ENCODE measurements at places on chromosomes 1 and 21.

GRCh38 chr1:3711381-3711779, 40.9 kb upstream of the CCDC27 start:
- DNase-seq: no peak

DNA sequence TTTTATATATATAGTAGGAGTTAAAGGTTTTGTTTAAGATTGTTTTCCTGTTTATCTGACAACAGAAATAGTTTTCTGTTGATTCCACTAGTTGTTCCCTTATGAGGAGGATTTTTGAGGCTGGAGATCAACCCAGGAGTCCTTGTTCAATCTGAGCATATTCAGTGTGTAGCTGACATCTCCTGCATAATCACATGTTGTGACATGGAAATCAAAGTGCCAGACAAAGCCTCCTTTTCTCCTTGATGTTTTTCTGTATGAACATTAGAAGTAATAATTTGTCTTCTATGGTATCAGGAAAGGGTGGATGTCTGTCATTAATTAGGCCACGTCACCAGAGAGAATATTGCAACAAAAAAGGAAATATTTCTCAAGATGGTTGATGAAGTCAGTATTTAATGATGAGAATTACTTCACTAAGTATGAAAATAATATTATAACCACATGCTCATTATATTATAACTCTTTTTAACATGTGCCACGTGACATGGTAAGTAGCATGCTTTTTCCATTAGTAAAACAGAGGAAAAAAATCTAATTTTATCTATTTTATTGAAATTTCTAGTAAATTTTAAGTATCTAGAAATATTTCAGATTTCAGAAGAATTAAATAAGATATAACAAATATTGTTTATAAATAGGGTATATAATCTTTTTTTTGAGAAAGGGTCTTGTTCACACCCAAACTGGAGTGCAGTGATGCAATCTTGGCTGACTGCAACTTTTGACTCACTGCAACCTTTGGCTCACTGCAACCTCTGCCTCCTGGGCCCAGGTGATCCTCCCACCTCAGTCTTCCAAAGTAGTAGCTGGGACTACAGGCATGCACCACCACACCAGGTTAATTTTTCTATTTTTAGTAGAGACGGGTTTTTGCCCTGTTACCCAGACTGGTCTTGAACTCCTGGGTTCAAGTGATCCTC, 223.5 kb downstream of the HMCN1 start:
- peak; percentile 26 for DNase-seq

GRCh38 chr1:181090641-181091126, 2.2 kb downstream of the IER5 start:
- DNase-seq: no peak

DNA sequence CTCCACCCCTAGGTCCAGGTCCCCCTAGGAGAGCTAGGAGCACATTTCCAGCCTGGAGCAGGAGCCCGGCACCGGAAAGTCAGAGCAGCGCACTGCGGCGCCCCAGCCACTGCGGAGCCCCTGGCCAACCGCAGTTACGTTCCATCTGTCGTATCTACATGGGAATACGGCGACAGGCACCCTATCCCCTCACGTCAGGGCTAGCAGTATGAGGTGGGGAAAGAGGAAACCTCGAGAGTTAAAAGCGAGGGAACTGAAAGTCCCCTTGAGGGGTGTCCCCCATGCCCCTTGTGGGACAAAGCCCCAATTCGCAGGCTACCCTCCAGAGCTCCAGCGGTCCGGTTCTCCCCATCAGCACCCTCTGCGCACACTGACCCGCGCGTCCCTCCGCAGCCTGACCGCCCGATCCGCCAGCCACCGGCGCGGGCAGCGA, 995 bp downstream of the COLGALT2 start:
- peak; percentile 58 for DNase-seq

DNA sequence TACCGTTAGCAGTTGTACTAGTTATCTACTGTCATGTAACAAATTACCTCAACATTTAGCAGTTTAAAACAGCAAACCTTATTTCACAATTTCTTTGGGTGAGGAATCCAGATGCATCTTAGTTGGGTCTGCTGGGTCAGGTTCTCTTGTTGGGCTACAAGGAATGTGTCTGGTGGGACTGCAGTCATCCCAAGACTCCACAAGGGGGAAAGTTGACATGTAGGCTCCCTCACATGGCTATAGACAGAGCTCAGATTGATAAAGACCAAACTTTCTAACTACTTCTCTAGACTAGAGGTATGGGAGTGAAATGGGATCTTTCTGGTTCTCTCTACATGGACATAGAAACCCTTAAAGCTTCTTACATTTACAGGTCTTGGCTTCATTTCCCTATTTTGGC, 160.9 kb downstream of the UCK2 start:
- no peak for DNase-seq

DNA sequence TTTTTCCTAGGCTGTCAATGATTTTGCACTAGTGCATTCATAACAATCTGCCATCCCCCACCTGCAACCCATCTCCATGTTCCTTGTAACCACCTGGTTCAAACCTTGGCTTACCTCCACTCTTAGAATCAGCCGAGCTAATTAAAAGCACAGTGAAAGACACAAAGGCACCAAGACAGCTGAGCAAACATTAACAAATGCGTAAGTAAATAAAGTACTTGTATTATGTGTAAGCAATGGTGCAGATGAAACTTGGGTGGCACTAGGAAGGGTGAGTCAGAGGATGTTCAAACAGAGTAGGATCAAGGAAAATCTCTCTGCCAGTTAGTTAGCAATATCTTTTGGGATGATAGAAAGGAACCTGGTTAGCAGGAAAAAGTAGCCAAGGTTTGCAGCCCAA, 5.1 kb upstream of the FOXJ3 start:
- no peak for DNase-seq

GRCh38 chr1:210587566-210587965, 258.9 kb downstream of the HHAT start:
- peak; percentile 28 for DNase-seq

GRCh38 chr1:170703591-170703990, 39.7 kb downstream of the PRRX1 start:
- no peak for DNase-seq

DNA sequence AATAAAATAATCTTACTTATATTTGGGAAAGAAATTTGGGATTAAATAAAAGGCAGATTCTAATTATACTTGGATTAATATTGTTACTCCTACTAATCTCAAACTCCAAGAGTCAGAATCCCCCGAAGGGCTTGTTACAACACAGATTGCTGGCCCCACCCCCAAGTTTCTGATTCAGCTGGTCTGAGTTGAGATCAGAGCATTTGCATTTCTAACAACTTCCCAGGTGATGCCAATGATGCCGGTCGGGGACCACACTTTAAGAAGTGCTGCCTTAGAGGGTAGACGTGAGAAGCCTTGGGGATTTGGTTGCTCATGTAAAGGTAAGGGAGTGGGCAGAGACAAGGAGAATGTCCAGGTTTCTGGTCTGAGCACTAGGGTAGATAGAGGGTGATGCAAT, 47.2 kb downstream of the FMN2 start:
- DNase-seq: no peak

- DNase-seq: no peak
These were observed 22.9 kb downstream of the SYT14 start for GRCh38 chr1:209960926-209961325.

- no peak for DNase-seq
These were observed 144.7 kb downstream of the PRDM16 start for GRCh38 chr1:3213730-3214129.

DNA sequence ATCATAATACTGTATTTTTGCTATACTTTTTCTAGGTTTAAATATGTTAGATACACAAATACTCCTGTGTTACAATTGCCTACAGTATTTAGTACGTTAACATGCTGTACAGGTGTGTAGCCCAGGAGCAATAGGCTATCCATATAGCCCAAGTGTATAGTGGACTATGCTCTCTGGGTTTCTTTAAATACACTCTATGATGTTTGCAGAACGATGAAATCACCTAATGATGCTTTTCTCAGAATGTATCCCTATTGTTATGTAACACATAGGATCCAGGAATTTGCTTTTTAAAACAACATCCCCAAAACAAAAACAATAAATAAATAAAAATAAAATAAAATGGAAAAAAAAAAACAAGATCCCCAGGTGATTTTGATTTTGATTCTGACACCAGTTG, 18.1 kb upstream of the RBM15 start:
- DNase-seq: no peak

DNA sequence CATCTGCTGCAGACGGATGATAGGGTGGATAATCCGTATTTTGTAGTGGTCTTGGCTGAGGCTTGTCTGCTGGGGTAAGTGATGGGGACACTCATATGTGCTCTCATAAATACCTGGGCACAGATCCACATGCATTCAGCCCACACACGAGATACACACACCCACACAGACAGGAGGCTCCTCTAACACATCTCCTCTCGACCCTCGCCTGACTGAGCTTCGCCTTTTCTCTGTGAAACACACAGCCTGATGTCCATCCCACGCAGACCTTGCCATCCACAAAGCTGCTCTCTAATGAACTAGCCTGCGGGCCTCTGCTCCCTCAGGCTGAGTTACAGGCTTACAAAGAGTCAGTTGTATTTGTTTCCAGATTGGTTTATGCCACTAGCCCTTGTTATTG, 96.3 kb upstream of the CSF3R start:
- DNase-seq: no peak

GRCh38 chr1:181175955-181176354, 87.5 kb downstream of the IER5 start:
- DNase-seq: no peak

DNA sequence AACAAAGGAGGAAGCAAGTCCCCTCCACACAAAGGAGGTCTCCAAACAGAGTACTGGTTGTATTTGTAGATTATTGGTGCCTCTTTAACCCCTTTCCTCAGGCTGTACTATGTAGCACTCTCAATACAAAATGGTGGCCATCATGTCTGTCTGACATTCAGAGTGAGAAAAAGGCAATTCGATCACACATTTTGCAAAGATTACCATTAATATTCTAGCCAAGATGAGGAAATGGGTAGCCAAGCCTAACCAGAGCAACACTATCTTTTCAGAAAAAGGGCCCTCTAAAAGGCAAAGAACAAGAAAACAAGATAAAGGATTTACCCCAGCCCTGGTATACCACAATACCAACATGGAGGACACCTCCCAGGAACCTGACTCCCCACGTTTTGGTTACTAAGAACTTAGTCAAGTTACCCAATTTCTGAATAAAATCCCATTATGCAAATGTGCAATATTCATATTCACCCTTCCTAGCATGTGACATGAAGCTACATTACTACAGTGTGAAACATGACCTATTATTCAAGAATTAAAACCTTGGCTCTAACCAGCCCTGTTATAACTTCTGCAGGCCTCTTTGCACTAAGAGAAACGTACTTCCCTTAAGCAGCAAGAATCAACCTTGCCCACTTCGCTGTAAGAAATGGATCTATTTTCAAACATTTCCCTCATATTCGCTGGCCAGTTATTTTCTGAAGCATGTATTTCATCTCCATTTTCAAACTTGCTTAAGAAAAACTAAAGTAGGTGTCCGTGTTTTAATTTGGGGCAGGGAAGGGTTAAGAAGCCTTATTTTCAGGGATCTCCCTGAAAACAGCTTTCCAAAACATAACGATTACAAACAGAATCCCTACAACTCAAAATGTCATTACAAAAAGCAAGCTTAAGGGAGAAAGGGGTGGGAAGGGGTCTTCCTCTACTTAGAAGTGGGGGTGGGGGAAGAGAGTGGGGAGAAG, 2.1 kb downstream of the KDM5B start:
- no peak for DNase-seq

DNA sequence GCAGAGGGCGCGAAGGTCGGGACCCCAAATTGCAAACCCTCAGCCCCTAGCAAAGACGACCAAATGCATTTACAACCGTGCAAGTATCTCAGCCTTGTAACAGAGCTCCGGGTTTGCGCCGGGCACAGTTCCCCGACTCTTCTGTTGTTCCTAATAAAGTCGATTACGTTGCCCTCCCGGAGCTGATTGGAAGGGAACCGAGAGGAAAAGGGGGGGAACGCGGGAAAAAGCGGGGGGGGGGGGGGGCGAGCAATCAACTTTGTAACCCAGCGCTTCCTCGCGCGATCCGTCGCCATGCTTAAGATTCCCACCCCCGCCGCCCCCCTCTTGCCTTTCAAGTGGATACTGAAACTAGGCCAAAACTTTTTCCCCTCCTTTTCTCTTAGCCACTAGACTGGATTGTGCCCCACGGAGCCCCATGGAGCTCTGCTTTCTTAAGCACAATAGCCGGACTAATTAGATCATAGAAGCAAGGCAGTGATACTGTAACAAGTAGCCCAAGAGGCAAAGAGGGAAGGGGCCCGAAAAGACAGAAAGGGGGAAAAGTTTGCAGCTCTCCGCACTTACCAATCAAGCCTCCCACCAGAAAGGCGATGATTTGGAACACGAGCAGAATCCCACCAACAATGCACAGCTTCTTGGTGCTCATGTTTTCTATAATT, 565 bp downstream of the WLS start:
- peak; percentile 77 for DNase-seq

DNA sequence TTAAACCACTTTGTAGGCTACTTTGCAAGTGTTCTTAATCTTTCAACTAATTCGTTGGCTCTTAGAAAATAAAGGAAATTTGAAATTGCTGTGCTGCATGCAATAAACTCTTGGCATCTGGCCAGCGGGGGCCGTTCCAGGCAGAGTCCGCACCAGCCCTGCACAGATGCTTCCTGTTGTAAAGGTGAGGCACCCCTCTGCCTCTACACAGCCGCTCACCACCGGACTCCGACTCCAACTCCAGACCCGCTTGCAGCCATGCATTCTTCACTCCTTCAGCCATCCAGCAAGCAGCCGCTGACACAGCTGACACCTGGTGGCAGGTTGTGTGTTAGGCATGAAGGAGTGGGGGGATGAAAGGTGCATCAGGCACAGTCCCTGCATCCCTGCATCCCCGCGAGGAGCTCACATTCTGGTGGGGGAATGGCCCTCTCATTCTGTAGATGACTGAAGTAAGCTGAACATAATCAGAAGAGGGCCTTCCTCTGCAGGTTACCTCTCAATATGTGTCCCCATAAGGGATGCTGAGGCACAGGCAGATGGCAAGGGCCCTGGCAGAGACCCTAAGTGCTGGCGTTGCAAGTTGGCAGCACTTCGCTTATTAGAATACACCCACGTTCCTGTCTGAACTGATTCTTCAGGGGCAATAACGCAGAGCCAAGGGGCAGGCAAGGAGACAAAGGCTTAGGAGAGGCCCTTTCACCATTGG, 56.8 kb downstream of the GLIS1 start:
- DNase-seq: no peak

- DNase-seq: no peak
These were observed 717.3 kb downstream of the MATN1 start for GRCh38 chr1:30005972-30006619.
